ENCODE measurements at places on chromosomes 11 and 22.

GRCh38 chr11:46930089-46930488 lies 6.5 kb upstream of the CSTPP1 start:
- no peak for DNase-seq

DNA sequence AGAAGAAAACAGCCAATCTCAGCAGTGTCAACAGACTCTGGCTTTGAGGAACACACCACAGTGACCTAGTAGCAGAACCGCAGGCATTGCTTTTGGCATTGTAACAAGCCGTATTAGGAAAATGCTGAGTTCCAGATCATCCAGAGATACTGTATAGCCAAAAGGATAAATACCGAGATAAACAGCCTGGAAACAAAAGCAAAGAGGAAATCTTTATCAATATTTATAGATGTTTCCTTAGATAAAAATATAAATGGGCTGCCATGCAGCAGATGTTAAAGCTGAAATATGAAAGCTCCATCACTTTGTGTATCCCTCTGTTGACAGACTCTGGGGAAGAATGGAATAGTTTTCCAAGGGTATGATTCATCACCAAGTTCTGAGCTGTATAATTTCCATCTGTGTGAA lies 98.9 kb upstream of the TP53AIP1 start:
- DNase-seq: no peak

GRCh38 chr11:12235553-12235946 lies 125.2 kb downstream of the MICAL2 start:
- no peak for DNase-seq

DNA sequence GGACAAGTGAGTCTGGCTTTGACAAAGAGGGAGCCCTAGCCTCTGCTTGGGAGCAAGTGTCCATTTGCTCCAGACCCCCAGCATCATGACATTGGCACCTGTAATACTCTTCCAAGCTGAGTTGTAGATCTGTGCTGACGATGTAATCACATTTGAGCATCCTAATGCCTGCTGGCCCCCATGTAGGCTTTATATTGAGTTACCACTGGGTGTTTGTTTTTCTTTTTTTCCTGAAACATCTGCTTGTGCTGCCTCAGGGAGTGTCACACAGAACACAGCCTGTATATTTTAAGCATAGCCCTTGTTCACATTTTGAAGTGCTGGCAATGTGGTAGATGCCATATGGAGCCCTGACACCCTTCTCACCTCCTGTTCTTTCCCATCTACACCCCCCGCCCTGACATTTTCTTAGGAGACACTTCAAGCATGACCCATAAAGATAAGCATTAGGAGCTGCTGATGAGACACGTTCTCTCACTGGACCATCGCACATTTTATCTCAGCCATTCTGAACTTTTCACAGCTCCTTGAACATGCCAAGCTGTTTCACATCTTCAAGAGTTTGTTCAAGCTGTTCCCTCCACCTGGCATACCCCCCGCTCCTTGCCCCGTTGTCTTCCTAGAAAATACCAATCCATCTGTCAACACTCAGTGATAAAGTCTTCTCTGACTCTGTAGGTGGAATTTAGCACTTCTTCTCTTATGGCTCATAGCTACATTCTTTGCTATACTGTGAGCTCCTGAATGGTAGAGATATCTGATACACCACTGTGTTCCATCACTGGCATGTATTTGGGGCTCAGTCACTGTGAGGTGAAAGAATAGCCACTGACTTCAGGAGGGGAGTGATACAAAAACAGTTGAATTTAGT lies 128.7 kb downstream of the TRIM44 start:
- no peak for DNase-seq
